ENCODE measurements at places on chromosomes 11 and 22.

DNA sequence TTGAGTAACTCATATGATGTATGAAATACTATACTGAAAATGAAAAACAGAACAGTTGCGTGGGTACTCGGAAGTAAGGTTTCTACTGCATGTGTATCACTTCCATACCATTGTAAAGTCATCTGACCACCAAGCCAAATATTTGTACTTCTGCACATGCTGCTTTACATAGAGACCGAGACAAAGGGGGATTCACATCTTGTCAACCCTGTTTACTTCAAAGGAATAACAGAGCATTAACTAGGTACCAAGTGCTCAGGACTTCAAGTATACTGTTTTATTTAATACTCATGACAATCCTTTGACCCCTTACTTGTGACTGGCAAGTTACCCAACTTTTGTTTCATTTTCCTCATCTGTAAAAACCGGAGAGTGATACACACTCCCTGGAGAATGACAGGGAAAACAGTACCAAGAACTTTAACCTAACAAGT lies 9.9 kb downstream of the MAPK1 start:
- H3K4me1 ChIP-seq, result peaks cover 29% of the 10 kb centered on the region
- H3K36me3 ChIP-seq, result no peaks in the 10 kb centered on the region
- H3K27ac ChIP-seq, result no peak overlapping the region
- H3K27me3 ChIP-seq, result no peaks in the 10 kb centered on the region
- H3K4me3 ChIP-seq, result no peak overlapping the region

DNA sequence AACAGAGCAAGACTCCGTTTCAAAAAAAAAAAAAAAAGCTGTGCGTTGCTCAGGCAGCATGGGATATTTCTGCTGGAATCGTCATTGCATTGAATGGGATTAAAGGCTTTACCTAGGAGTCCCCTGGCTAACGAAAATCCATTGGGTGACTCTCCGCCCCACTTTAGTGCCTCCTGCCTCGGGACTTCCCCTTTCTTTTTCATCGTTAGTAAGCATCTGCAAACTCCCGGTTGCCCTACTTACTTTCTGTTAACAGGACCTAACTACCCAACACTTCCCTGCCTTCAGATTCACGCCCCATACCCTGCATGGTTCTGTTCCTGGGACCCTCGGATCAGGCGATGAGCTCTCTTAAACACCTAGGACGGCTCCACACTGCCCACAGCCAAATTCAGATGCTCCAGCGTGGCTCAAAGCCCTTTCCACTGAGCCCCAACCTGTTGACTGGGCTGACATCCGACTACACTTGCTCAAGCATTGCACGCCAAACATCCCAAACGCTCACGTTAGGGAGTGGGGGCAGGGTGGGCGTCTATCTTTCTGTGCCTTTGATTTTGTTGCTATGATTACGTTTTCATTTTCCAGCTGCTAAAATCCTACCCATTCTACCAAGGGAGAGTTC lies 143.8 kb downstream of the ST3GAL4 start:
- DNase-seq, result no peak
- H3K27me3 ChIP-seq, result no peaks in the 10 kb centered on the region
- H3K4me1 ChIP-seq, result no peaks in the 10 kb centered on the region
- H3K27ac ChIP-seq, result no peak overlapping the region
- no peaks in the 10 kb centered on the region for H3K36me3 ChIP-seq
- no peak overlapping the region for H3K4me3 ChIP-seq

DNA sequence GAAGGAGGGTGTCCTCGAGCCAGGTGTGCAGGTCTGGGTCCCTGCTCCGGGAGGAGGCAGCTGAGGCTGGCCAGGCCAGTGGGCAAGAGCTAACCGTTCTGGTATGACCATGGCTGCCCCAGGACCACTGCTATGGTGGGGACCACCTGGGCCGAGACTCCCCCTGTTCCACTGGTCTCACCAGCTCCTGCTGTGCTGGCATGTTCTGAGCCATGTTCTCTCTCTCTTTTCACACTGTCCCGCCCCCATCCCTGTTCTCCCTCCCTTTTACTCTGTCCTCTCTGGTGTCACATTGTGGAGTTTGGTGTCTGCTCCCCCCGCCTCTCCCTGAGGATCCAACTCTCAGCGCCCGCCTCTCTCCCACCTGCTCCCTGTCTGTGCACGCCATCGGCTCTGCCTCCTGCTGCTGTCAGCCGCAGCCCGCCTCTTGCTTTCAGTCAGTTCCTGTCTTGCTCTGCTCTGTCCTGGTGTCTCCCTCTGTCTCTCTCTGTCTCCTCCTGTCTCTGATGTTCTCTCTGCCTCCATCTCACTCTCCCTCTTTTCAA lies 66.4 kb downstream of the LRRC32 start:
- DNase-seq, result no peak
- no peaks in the 10 kb centered on the region for H3K27me3 ChIP-seq
- no peak overlapping the region for H3K4me3 ChIP-seq
- H3K4me1 ChIP-seq, result no peaks in the 10 kb centered on the region
- no peak overlapping the region for H3K27ac ChIP-seq

- no peaks in the 10 kb centered on the region for H3K36me3 ChIP-seq
- peaks cover under 1% of the 10 kb centered on the region for H3K4me1 ChIP-seq
- no peaks in the 10 kb centered on the region for H3K27me3 ChIP-seq
- H3K4me3 ChIP-seq, result no peak overlapping the region
- H3K27ac ChIP-seq, result no peak overlapping the region
Observed at GRCh38 chr22:20388200-20388599, 5.8 kb upstream of the ZNF74 start.

GRCh38 chr22:46001046-46001425 lies 24.1 kb upstream of the WNT7B start:
- H3K4me3 ChIP-seq, result no peak overlapping the region
- no peak overlapping the region for H3K27ac ChIP-seq
- no peak for DNase-seq

GRCh38 chr11:10786451-10786850 lies 22.3 kb downstream of the EIF4G2 start:
- no peak overlapping the region for H3K4me3 ChIP-seq
- H3K27me3 ChIP-seq, result no peaks in the 10 kb centered on the region

DNA sequence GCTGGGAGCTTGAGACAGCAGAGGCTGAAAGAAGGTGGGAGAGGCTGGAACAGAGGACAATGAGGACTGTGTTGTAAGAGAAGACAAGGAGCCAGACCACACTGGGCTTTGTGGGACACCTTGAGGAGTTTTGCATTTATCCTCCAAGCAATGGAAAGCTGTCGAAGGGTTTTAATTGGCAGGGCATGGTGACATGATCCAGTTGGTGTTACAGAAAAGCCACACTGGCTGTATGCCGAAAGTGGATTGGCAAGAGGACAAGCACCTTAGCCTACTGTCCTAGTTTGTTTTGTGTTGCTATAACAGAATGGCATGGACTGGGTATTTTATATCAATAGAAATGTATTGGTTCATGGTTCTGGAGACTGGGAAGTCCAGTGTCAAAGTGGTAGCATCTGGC lies 14.0 kb upstream of the APLNR start:
- H3K4me3 ChIP-seq, result no peak overlapping the region
- DNase-seq, result no peak
- no peaks in the 10 kb centered on the region for H3K36me3 ChIP-seq
- H3K4me1 ChIP-seq, result no peaks in the 10 kb centered on the region
- no peak overlapping the region for H3K27ac ChIP-seq

DNA sequence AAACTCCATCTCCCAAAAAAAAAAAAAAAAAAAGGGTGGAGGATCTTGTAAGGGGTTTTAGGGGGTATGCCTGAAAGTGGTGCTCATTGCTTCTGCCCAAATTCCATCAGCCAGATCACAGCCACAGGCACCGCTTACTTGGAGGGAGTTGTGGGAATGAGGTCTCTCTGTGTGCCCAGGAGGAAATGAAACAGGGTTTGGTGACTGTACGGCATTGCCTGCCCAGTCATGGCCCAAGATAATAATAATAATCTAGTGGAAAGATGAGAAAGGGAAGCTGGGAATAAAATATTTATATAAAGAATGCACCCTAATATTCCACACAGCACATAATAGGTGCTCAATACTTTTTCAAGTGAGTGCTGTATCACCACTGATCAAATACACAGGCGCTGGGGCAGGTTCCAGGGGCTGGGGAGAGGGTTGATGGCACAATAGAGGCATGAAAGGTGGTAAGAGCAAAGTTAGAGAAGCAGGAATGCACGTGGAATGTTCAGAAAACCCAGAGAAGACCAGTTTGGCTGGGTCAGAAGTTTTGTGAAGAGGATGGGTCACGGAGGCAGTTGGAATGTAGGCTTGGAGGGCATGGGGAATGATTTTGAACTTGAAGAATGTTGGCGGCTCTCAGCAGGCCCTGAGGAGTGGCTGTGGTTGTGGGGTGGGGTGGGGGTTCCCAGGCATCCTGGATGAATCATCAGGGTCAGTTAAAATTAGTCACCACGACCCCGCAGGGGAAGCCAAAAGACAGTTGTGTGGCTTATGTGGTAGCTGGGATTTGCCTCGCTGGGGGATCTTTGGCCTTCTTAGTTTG lies 12.5 kb upstream of the MB start:
- no peaks in the 10 kb centered on the region for H3K36me3 ChIP-seq
- peaks cover 10% of the 10 kb centered on the region for H3K4me1 ChIP-seq
- no peak for DNase-seq
- H3K4me3 ChIP-seq, result no peak overlapping the region
- H3K27me3 ChIP-seq, result no peaks in the 10 kb centered on the region

DNA sequence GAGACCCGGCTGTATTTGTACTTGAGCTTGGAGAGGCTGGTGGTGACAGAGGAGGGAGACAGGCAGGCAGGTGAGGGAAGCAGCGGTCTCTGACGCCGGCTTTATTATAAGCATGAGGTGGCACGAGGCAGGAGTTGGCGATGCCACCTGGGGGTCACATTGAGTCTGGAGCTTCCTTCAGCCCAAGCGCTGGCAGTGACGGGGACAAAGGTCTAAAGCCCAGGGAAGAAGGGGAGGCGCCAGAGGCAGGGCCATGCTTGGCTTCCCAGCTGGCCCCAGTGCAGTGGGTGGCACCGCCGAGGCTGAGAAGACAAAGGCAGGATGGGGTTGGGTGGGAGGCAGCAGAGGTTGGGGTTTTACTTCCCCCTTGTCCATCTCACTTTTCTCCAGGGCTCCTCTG lies 4.5 kb downstream of the FXYD2 start:
- H3K4me3 ChIP-seq, result no peak overlapping the region
- no peaks in the 10 kb centered on the region for H3K27me3 ChIP-seq
- no peaks in the 10 kb centered on the region for H3K36me3 ChIP-seq
- H3K4me1 ChIP-seq, result peaks cover 49% of the 10 kb centered on the region
- no peak overlapping the region for H3K27ac ChIP-seq

- no peaks in the 10 kb centered on the region for H3K36me3 ChIP-seq
- no peak for DNase-seq
- H3K27ac ChIP-seq, result no peak overlapping the region
- no peaks in the 10 kb centered on the region for H3K27me3 ChIP-seq
Observed at GRCh38 chr11:1361882-1362281, 27.9 kb upstream of the BRSK2 start.

- no peaks in the 10 kb centered on the region for H3K27me3 ChIP-seq
- DNase-seq, result no peak
- H3K27ac ChIP-seq, result no peak overlapping the region
- peaks cover under 1% of the 10 kb centered on the region for H3K4me1 ChIP-seq
- H3K4me3 ChIP-seq, result no peak overlapping the region
- H3K36me3 ChIP-seq, result no peaks in the 10 kb centered on the region
Observed at GRCh38 chr22:45290410-45290936, 5.7 kb downstream of the UPK3A start.

DNA sequence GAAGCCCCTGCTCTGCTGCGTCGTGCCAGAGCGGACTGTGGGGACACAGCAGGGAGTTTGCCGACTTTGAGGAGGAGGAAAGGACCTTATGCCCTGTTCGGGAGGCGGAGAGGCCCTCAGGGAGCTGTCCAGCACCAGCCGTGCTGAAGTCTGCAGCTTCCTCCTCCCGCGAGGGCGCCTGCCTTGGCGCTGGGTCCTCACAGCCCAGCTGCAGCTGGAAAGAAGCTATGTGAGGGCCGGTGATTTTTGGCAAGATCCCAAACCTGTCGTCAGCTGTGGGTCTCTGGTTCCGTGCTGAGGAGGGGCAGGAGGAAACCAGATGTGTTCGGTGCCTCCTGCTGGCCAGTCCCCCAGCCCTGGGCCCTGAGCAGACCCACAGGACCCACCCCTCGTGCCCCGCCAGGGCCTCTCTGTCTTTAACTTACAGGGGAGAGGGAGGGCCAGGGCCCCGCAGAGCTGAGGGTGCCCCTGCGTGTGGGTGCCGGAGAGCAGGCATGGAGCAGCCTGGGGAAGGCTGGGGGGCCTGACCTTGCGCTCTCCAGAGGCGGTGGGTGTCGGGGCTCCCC lies 12.0 kb downstream of the BRSK2 start:
- no peaks in the 10 kb centered on the region for H3K4me1 ChIP-seq
- H3K4me3 ChIP-seq, result no peak overlapping the region
- peak; percentile 50 for DNase-seq
- no peaks in the 10 kb centered on the region for H3K36me3 ChIP-seq
- no peak overlapping the region for H3K27ac ChIP-seq
- H3K27me3 ChIP-seq, result no peaks in the 10 kb centered on the region

DNA sequence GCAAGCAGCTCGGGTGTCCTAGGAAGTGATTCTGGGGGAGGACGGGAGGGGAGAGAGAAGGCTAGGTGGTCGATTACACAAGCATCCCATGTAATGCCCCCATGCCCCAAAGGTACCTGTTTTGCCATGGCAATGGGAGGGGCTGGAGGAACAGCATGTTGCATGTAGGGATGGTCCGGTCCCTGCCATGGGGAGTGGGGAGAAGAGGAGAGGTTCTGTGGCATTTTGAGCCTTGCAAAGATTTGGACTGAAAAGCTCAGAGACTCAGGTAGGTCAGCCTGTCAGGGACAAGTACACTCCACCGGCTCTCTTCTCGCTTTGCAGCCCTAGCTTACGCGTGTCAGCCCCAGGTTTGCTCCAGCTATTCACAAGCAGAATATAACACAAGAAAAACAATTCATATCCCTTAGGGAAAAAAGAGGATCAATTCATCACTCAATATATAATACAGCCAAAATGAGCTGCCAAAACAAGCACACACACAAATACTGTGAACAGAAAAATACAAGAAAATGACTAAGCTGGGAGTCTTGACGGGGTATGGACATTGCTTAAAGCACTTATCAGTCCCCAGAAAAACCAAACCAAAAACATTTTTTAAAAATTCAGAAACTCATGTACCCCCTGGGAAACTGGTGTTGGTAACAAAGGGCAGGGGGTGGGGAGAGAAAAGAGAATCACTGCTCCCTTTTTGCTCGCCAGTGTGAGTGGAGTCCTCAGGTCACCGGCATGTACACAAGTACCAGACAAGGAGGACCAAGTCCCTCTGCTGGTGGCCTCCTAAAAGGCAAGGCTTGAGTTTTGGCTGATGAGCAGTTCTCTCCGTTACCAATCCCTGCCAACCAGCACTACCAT lies 21.6 kb downstream of the APOL5 start:
- DNase-seq, result peak; percentile 5
- no peak overlapping the region for H3K4me3 ChIP-seq
- H3K36me3 ChIP-seq, result no peaks in the 10 kb centered on the region
- H3K27ac ChIP-seq, result no peak overlapping the region
- H3K27me3 ChIP-seq, result no peaks in the 10 kb centered on the region
